H7 (cell line): ENCODE measurements at places on chromosomes 1 and 21. TPM values are rescaled to one million over a fixed set of nuclear protein-coding genes. Genes with fewer than 3 reads are reported as not detected.

DNA sequence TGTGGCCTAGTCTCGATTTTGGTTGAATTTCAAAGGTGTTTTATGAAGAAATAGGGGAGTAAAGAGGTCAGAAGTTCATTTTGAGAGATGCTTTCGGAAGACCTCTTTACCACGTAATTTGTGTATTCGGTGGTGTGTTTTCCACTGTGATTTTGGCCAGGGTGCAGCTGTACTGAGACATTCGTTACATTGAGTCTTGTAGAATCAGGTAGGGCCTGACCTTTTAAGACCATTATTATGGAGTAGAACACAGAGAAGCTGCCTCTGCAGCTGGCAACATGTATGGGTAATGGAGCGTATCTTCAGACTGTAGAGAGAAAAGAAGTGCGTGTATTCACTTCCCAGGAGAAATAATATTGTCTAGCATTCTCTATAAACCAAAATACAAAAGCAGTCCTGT, 326.5 kb downstream of the PDE4B start:
- DNase-seq: no peak

Gene USF1
- 169 and 176 TPM in 2 replicates for total RNA-seq

GRCh38 chr1:78088486-78088885, 42.7 kb downstream of the GIPC2 start:
- no peak for DNase-seq

- peak; percentile 82 for DNase-seq
These were observed 8.9 kb upstream of the CELSR2 start for GRCh38 chr1:109240158-109241152.

- DNase-seq: no peak
These were observed 7.8 kb upstream of the ZFP69 start for GRCh38 chr1:40469327-40469726.

Gene CREB3L4
- total RNA-seq: 58.2 and 81.2 TPM in 2 replicates

Gene GPR52
- 0.30 TPM in 1 of 2 replicates, not detected in the other for total RNA-seq

- no peak for DNase-seq
These were observed 28.4 kb upstream of the AHCTF1 start for GRCh38 chr1:246959944-246960693.

GRCh38 chr21:37032293-37032692, 25.8 kb downstream of the RIPPLY3 start:
- no peak for DNase-seq

- peak; percentile 87 for DNase-seq
These were observed 29.0 kb downstream of the PPFIA4 start for GRCh38 chr1:203055161-203055799.

DNA sequence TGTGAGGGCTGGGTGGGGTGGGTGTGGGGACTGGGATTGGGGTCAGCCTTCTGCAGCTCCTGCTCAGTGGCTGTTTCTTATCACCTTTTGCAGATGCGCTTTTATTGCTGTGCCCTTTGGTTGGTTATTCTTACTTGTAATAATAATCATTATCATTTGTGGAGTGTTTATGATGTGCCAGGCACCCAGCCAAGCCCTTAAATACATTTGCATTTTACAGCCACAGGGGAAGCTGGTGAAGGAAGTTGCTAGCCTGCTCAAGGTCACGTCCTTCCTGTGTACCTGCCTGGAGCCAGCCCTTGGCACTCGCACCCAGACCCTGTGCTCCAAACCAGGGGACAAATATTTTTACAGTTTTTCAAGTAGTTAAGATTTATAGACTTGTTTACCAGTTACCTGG, 144.0 kb downstream of the PGBD5 start:
- DNase-seq: no peak

Gene ABCA4
- total RNA-seq: 0.04 and 0.24 TPM in 2 replicates

GRCh38 chr1:4464478-4464877, 189.9 kb upstream of the AJAP1 start:
- DNase-seq: no peak

GRCh38 chr1:174712541-174712940, 264.8 kb downstream of the GPR52 start:
- no peak for DNase-seq
